ENCODE measurements at places on chromosomes 2 and 18.

GRCh38 chr2:229226382-229226781 lies 44.7 kb downstream of the PID1 start:
- H3K4me1 ChIP-seq: no peaks in the 10 kb centered on the region
- H3K27ac ChIP-seq: no peak overlapping the region
- H3K36me3 ChIP-seq: no peaks in the 10 kb centered on the region
- DNase-seq: no peak
- no peak overlapping the region for H3K4me3 ChIP-seq

GRCh38 chr2:230886671-230887071 lies 21.9 kb downstream of the ITM2C start:
- no peaks in the 10 kb centered on the region for H3K36me3 ChIP-seq
- H3K4me1 ChIP-seq: peaks cover 8% of the 10 kb centered on the region
- no peaks in the 10 kb centered on the region for H3K27me3 ChIP-seq
- H3K4me3 ChIP-seq: no peak overlapping the region

GRCh38 chr2:227456772-227457171 lies 15.2 kb upstream of the AGFG1 start:
- DNase-seq: no peak
- no peak overlapping the region for H3K27ac ChIP-seq
- H3K4me1 ChIP-seq: no peaks in the 10 kb centered on the region
- no peaks in the 10 kb centered on the region for H3K36me3 ChIP-seq
- H3K27me3 ChIP-seq: no peaks in the 10 kb centered on the region

DNA sequence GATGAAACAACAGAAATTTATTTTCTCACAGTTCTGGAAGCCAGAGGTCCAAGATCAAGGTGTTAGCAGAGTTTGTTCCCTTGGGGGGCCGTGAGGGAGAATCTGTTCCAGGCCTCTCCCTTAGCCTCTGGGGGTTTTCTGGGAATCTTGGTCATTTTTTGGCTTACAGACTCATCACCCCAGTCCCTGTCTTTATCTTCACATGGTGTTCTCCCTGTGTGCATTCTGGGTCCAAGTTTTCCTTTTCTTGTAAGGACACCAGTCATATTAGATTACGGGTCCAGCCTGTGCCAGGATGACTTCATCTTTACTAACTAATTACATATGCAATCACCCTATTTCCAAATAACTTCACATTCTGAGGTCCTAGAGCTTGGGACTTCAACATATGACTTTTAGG lies 292.5 kb upstream of the TRIB2 start:
- H3K4me3 ChIP-seq: no peak overlapping the region
- H3K27ac ChIP-seq: no peak overlapping the region
- no peak for DNase-seq
- H3K27me3 ChIP-seq: no peaks in the 10 kb centered on the region

All from chondrocyte (in vitro differentiated cells).